ENCODE measurements at places on chromosomes 2 and 18.

DNA sequence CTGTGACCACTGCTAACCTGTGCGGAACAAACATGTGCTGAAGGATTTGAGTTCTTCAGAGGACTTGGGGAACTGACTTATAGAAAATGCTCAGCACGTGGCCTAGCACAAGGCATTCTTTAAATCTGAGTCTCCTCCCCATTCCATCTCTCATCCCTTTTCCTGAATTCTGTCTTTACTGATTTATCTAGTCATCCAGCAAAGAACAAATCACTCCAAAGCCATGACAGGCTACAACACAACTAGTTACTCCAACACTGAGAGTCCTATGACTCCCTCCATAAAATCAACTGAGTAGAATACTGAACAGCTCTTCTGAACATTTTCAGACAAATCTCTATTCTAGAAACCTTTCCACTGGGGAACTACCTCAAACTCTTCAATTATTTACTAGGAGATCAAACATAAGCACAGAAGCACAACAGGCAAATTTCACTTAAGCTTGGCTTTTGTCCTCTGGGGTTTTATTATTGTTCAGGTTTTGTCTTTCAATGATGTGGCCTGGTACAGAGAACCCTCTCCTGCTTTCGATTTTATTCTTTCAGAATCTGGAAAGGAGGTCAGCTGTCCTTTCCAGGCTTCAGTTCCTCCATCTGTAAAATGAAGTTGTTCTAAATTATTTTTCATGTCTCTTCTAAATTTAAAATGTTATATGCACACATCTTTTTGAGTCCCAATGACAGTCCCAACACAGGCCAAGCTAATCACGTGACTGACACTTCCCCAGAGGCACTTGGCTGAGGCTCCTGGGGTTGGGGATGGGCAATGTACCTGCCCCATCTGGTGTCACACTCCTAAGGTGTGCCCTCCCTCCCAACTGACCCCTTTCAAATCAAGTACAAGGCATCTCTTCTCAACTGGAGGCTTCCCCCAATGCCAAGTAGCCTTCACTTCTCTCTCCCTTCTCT, 31.8 kb downstream of the RNU4ATAC start:
- DNase-seq, result no peak

- DNase-seq, result no peak
Observed at GRCh38 chr2:153873052-153874048, 1.6 kb downstream of the GALNT13 start.

GRCh38 chr2:46164529-46165301, 132.5 kb upstream of the EPAS1 start:
- DNase-seq, result peak; percentile 88

- no peak for DNase-seq
Observed at GRCh38 chr18:3223356-3223755, 3.6 kb upstream of the MYOM1 start.

- no peak for DNase-seq
Observed at GRCh38 chr2:145748927-145749326, 1229.0 kb upstream of the ZEB2 start.

GRCh38 chr2:206971805-206972204, 32.5 kb downstream of the CPO start:
- peak; percentile 85 for DNase-seq

DNA sequence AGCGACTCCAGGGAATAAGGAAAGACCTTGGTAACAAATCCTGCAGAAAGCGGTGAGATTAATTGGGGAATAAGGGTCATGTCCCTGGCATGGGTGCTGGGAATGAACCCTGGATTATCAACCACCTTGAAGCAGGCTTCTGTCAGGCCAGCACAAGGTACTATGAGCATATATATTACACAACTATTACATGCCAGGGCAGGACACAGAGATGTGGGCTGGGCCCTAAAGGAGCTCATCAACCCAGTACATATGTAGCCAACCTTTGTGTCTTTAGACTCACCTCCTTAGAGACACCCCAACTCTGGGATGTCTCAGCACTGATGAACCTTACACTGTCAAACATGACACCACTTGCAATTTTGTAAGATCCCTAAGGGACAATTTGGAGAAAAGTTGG, 3.4 kb downstream of the SFXN5 start:
- no peak for DNase-seq

DNA sequence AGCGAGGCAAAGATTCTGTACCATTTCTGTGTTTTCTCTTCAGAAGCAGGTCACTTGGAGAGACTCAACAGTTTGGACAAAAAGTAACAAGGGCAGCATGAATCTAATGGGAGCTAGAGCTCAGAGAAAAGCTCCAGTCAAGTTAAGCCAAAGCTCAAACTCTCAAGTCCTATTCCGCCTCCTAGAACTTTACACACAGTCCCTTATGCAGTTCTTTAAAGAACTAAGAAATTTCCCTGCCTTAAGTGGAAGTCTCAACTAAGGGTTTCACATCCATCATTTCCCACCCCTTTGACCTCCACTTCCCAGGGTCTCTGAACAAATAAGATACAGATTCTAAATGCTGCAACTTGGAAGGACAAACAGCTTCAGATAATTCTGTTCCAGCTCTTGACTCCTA, 121.3 kb upstream of the RNU4ATAC start:
- no peak for DNase-seq

GRCh38 chr2:85822766-85823165, 66.0 kb downstream of the ST3GAL5 start:
- DNase-seq, result no peak

GRCh38 chr2:29767606-29768335, 153.6 kb downstream of the ALK start:
- DNase-seq, result no peak

DNA sequence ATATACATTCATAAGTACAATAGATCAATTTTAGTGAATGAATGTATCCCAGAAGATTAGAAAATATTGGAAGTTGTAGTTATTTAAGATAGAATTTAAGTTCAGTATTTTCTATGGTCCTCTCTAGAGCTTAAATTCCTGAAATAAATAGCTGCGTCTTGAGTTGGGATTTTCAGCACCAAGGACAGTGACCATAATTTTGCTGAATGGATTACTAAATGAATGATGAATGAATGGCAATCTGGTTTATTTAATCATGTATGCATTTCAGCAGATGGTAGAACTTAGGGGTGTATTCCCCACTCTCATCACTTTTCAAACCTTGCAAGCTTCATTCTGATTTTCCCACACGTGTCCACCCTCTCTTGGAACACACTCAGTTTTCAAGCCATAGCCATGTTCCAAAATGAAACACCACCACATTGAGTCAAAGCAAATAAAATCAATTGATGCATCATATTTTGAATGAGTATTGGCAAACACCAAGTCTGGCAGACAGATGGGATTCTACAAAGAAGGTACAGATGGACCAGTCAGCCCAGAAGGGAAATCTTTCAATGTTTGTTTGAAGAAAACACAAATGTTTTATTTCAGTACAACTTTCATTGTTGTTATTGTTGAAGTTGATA, 362.2 kb upstream of the NXPH2 start:
- DNase-seq, result no peak

DNA sequence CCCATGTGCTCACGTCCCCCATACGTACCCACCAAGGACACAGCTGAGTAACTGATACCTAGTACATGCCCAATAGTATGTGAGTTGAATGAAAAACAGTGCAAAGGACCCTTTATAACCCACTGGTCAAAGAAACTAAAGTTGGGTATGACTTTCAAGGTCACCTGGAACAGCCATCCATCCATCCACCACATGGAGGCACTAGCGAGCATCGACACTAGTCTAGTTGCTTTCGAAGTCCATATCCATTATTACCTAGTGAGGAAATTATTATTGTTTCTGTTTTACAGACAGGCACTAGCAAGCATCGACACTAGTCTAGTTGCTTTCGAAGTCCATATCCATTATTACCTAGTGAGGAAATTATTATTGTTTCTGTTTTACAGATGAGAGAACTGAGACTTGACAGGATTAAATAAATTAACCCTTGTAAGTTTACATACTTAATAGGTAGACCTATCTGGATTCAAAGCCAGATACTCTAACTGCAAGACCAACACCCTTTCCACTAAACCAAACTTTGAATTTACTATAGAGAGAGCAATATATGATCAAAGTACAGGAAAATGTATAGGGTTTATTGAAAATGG, 233.7 kb downstream of the METTL4 start:
- DNase-seq, result no peak

GRCh38 chr2:217952409-217952808, 50.4 kb downstream of the TNS1 start:
- no peak for DNase-seq

GRCh38 chr2:28358668-28359201, 33.9 kb upstream of the FOSL2 start:
- no peak for DNase-seq

DNA sequence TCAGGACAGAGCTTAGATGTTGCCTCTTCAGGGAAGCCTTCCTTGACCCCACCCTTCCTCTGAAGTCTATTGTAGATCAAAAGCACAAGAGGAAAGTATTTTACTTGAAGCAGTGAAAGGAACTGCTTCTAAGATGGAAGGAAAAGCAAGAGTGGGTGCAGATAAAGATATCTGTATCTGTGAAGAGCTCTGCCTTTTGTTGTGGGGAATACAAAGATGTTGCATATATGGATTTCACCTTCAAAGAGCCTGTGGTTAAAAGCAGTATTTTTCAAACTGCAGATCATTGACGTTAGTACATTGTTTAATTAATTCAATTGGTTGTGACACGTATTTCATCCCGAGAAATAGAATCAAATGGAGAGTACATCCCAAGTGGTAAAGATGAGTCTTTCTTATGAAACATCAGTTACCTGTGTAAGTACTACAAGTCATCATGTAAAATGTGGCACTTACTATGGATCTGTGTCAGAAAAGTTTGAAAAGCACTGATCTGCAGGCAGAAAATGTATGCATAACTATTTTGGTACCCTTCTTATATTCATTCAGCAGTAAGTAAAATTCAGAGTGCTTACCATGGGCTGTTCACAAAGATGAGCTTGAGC, 24.6 kb upstream of the TNFRSF11A start:
- DNase-seq, result no peak
